Upper lobe of right lung (tissue), 1 donor: ENCODE measurements at places on chromosomes 7 and 10. TPM values are rescaled to one million over a fixed set of nuclear protein-coding genes. Genes with fewer than 3 reads are reported as not detected.

- H3K27me3 ChIP-seq, result no peaks in the 10 kb centered on the region
- H3K27ac ChIP-seq, result no peak overlapping the region
- no peak for DNase-seq
- no peaks in the 10 kb centered on the region for H3K36me3 ChIP-seq
- no peak overlapping the region for H3K4me3 ChIP-seq
Measured at GRCh38 chr7:90625562-90625961, 29.4 kb downstream of the CDK14 start.

DNA sequence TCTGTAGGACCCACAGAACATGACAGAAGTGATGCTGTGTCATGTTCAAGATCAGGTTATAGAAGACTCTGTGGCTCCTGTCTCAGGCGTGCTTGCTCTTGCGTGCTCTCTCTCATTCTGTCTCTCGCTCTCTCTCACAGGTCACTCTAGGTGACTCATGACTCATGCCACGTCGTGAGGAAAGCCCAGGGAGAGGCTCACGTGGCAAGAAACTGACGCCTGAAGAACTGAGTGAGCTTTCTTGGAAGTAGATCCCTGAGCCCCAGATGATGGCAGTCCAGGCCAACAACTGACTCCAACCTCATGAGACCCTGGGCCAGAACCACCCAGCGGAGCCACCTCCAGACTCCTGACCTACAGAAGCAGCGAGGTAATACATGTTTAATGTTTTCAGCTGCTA is 103.3 kb downstream of the DNMBP start:
- no peak overlapping the region for H3K4me3 ChIP-seq
- H3K27ac ChIP-seq, result no peak overlapping the region
- peaks cover 4% of the 10 kb centered on the region for H3K4me1 ChIP-seq

DNA sequence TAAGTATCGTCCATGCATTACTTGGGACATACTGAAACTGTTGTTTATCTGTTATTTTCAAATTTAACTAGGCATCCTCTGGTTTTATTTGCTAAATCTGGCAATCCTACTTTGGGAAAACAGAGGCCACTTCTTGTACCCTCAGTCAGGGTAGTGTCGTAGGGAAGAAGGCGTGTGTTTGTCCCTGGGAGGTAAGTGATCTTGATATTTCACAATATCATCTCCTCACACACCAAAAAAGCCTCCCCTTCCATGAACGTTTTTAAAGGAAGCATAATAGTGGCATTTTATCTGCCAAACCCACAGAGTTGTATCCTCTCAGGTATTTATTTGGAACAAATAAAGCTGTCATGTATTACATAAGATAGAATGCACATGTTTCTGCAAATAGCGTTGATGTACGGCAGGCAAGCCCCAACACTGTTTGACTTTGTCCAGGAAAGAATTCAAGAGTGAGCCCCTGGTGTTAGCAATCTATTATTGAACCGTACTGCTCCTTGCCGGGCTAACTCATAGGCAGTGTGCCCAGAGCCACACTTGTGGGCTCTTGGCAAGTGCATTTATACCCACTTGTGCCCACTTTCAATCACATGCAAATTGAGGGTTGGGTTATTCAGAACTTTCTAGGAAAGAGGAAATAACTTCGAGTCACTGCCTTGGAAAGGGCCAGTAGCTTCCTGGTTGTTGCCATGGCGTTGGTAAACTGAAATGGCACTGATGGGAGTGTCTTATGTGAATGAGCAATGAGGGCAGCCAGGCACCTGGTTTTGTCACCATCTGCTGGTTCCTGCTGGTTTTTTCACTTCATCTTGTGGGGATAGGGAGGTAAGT is 266.0 kb downstream of the USP6NL start:
- DNase-seq, result peak; percentile 68
- H3K27ac ChIP-seq, result no peak overlapping the region
- no peak overlapping the region for H3K4me3 ChIP-seq
- H3K36me3 ChIP-seq, result no peaks in the 10 kb centered on the region
- no peaks in the 10 kb centered on the region for H3K4me1 ChIP-seq

- no peak overlapping the region for H3K4me3 ChIP-seq
- no peaks in the 10 kb centered on the region for H3K36me3 ChIP-seq
- H3K4me1 ChIP-seq, result no peaks in the 10 kb centered on the region
- no peak for DNase-seq
- H3K27ac ChIP-seq, result no peak overlapping the region
- no peaks in the 10 kb centered on the region for H3K27me3 ChIP-seq
Measured at GRCh38 chr7:120725376-120726039, 132.4 kb downstream of the TSPAN12 start.

Gene CDHR1
- total RNA-seq, result 0.35 TPM

- H3K27me3 ChIP-seq, result no peaks in the 10 kb centered on the region
- H3K4me3 ChIP-seq, result no peak overlapping the region
- no peak overlapping the region for H3K27ac ChIP-seq
- H3K36me3 ChIP-seq, result no peaks in the 10 kb centered on the region
- peaks cover 25% of the 10 kb centered on the region for H3K4me1 ChIP-seq
Measured at GRCh38 chr10:4262449-4262848, 477.4 kb upstream of the KLF6 start.

DNA sequence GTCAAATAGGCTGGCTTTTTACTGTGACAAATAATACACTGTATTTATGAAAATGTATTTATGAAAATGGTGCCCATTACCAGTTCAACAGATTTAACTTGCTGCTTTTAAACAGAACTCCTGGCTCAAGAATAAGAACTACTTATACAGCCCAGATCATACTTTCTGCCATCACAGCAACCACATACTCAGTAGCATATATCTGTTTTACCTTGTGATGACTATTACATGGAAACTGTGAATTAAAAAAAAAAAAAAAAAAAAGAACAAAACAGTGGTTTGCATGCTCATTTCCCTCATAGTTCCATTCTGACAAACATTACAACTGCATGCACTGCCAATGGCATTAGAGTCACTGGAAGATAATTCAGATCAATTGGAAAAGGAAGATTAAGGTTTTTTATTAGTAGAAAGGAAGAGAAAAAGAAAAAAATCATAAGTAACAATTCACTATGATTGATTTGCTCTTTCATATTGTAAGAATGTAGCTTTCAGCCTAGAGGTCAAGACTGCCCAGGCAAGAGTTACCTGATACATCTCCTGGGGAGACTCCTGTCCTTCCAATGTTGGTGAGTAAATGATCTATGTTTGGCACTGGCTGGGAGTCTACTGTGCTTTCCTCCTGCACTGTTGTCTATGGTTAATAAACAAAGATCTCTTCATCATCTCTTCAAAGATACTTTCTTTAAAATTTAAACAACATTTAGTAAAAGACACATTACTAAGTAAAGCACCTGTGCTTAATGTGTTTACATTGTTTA is 132.8 kb downstream of the ARHGAP21 start:
- H3K4me3 ChIP-seq, result no peak overlapping the region
- no peak overlapping the region for H3K27ac ChIP-seq
- H3K36me3 ChIP-seq, result peaks cover 98% of the 10 kb centered on the region
- no peaks in the 10 kb centered on the region for H3K4me1 ChIP-seq

DNA sequence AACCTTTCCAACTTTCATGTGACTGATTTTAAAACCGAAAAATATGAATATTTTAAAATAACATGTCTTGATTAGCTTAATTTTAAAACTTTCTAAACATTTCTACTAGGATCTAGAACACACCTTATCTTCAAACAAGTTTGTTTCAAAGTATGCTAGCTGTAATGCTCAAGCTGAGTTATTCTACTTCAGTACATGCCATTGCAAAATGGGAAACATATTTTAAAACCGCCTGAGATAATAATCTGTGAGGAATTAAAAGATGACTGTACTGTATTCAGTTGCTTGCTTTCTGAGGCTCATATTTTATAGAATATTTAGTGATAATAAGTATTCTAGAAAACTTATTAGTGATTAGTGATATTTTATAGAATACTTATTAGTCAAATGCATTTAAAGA is 99.6 kb downstream of the LMBR1 start:
- no peaks in the 10 kb centered on the region for H3K4me1 ChIP-seq
- no peak for DNase-seq
- no peaks in the 10 kb centered on the region for H3K27me3 ChIP-seq
- peaks cover 6% of the 10 kb centered on the region for H3K36me3 ChIP-seq

DNA sequence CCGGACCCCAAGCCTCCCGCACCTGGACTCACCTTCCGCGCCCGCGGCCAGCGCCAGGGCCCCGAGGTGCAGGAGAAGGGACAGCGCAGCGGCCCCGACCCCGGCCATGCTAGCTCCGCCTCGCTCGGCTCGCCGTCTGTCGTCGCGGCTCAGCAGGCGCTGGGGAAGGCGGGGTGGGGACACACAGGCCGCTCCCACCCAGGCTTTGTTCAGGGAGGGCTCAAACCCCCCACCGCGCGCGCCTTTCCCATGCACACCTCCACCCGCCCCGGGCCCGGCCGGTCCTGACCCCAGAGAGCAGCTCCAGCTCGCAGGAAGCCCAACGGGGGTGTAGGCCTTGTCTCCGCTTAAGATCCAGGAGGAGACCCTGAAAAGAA is at the start of gene KCP:
Gene KCP (minus strand): TSS at position 141 of the 377 bp plus-strand sequence. CDS start 33 bp downstream, at position 108.
- H3K4me1 ChIP-seq, result peaks cover 11% of the 10 kb centered on the region
- peak; percentile 60 for DNase-seq
- no peaks in the 10 kb centered on the region for H3K36me3 ChIP-seq
- H3K27ac ChIP-seq, result no peak within 1 kb of the TSS
- H3K4me3 ChIP-seq, result no peak within 1 kb of the TSS

GRCh38 chr7:73683788-73684693 is 644 bp downstream of the BUD23 start:
- H3K27me3 ChIP-seq, result no peaks in the 10 kb centered on the region
- peak overlapping the region; percentile 88 for H3K27ac ChIP-seq
- H3K36me3 ChIP-seq, result peaks cover 29% of the 10 kb centered on the region
- H3K4me1 ChIP-seq, result peaks cover 24% of the 10 kb centered on the region
- no peak for DNase-seq
- H3K4me3 ChIP-seq, result peak overlapping the region; percentile 92

DNA sequence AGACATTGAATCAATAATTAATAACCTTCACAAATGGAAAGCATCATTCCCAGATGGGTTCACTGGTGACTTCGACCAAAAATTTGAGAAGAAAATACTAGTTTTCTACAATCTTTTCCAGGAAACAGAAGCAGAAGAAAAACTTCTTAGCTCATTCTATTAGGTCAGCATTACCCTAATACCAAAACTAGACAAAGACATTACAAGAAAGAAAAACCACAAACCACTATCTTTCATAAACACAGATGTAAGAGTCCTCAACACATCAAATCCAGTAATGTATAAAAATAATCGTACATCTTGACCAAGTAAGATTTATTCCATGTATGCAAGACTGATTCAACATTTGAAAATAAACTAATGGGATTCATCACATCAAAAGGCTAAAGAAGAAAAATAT is 64.0 kb upstream of the CDK1 start:
- H3K4me3 ChIP-seq, result no peak overlapping the region
- DNase-seq, result no peak
- no peaks in the 10 kb centered on the region for H3K4me1 ChIP-seq
- H3K27ac ChIP-seq, result no peak overlapping the region

Gene LEP
- not detected for total RNA-seq

Gene PNLIP
- total RNA-seq, result not detected

Gene ACTL6B
- total RNA-seq, result not detected

GRCh38 chr7:149228831-149229471 is 10.5 kb upstream of the ZNF212 start:
- no peaks in the 10 kb centered on the region for H3K4me1 ChIP-seq
- peaks cover 16% of the 10 kb centered on the region for H3K36me3 ChIP-seq
- H3K27ac ChIP-seq, result no peak overlapping the region
- no peak overlapping the region for H3K4me3 ChIP-seq

Gene CUL2
- 33.0 TPM for total RNA-seq

- H3K4me3 ChIP-seq, result no peak overlapping the region
- H3K27me3 ChIP-seq, result no peaks in the 10 kb centered on the region
- no peak overlapping the region for H3K27ac ChIP-seq
- no peaks in the 10 kb centered on the region for H3K36me3 ChIP-seq
- no peak for DNase-seq
Measured at GRCh38 chr10:46217752-46218453, 68.9 kb upstream of the ANTXRL start.

DNA sequence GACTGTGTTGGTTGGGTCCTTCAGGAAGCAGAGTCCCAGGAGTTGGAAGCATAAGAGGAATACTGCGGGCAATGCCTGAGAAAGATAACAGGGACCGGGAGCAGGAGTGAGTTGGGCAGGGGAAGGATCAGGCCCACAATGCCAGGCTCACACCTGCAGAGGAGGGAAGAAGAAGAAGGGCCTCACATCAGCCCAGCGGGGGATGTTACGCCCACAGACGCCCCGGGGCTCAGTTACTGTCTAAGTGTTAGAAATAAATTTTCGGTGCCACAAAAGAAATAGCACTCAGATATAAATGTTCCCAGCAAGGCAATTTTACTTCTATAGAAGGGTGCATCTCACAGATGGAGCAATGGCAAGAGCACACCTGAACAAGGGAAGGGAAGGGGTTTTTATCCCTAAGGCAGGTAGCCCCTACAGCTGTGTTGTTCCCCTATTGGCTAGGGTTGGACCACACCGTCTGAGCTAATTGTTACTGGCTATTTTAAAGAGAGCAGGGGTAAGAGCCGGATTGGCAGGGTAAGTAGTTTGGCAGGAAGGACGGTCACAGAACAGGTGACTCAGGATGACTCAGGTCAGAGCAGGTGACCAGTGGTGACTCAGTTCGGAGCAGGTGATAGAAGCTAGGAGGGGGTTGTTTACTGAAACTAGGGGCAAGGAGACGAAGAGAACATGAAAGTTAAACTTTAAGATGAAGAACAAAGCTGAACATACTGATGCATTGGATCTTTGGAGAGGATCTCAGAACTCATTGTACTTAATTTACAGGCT is at the start of gene NOS3:
Gene NOS3 (plus strand): TSS at position 602 of the 771 bp plus-strand sequence. CDS start 2,787 bp downstream, outside the sequence.
- H3K36me3 ChIP-seq, result no peaks in the 10 kb centered on the region
- peaks cover 36% of the 10 kb centered on the region for H3K4me1 ChIP-seq
- H3K4me3 ChIP-seq, result no peak within 1 kb of the TSS

GRCh38 chr10:61211468-61211867 is 241.7 kb downstream of the TMEM26 start:
- H3K27ac ChIP-seq, result no peak overlapping the region
- H3K4me3 ChIP-seq, result no peak overlapping the region
- no peak for DNase-seq
